Mucosa of descending colon (tissue), 3 donors: ENCODE measurements at places on chromosomes 1 and 21. TPM values are rescaled to one million over a fixed set of nuclear protein-coding genes. Genes with fewer than 3 reads are reported as not detected.

The KIF14 gene
- 0.81 TPM for total RNA-seq

DNA sequence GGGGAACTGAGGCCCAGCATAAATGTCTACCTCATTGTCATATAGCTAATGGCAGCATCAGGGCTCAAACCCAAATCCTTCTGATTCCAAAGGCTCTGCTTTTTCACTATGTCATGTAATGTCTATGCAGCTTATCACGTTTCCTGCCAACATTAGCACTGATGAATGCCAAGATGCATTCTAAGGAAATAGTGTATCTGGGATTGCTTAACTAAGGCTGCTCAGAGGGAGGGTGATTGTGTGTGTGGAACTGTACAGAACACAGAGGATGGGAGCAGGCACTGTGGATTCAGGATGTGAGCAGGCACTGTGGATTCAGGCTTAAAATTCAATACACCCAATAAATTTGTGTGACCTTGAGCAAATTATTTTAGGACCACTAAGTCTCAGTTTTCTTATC lies 456.4 kb upstream of the DEPDC1 start:
- DNase-seq: no peak

- no peak for DNase-seq
Observed at GRCh38 chr1:46823151-46823550, 24.3 kb downstream of the CYP4B1 start.

GRCh38 chr1:178931858-178932551 lies 61.1 kb upstream of the ANGPTL1 start:
- peak; percentile 60 for DNase-seq

DNA sequence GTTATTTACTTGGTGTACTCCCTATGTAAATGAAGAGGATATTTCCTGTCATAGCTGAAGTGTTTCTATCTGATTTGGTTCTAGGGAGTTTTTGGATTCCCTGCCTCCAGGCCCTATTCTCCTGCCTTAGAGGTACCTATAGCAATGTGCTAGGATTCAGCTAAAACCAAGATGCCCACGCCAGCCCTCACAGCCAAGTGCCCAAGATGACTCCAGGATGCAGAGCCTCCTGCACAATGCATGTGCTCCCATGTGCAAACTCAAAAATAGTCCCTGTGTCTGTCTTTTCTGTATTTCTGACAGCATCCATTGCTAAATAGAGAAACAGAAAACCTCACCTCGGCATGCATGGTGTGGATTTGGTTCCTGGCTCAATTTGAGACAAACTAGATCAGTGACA lies 887 bp upstream of the TARBP1 start:
- no peak for DNase-seq

GRCh38 chr1:230864441-230864840 lies 3.9 kb downstream of the C1orf198 start:
- no peak for DNase-seq

The LCE1F gene
- total RNA-seq: not detected

The SLC44A5 gene
- 4.2 TPM for total RNA-seq

DNA sequence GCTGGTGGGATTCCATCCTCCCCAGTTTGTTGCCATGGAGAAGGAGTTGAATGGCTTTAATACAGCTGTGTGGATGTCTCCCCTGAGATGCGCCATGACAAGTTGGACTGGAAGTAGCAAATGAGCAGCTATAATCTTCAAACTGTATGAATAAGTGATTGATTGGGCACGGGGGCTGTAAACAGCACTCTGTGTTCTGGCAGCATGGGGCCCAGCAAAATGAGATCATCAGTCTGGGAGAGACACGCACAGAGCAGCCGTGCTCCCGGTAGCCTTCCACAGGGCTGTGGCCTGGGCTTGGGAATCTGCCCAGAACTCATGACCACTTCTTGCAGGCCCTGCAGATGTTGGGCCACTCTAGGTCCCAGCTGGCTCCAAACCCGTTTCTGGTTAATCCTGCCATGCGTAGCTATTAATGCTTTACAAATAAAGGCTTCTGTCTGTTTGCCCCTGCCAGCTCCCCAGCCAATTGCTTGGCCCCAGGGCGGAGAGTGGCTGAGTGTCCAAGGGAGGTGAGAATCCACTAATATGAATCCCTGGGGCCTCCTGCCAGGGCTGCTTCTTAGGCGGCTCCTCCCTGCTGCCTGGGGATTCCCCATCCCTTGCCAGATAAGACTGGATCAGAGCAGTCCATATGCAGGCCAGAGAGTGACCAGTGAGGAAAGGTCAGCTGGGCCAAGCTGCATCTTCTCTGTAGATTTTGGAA lies 642.9 kb downstream of the AJAP1 start:
- peak; percentile 31 for DNase-seq
